Pancreas (tissue), 10 donors: ENCODE measurements at places on chromosomes 7 and 10. TPM values are rescaled to one million over a fixed set of nuclear protein-coding genes. Genes with fewer than 3 reads are reported as not detected.

Gene LBX1
- polyA plus RNA-seq, result not detected

Gene ABCB1
- 9.2 TPM for polyA plus RNA-seq

Gene SLC39A12
- not detected for polyA plus RNA-seq

Gene NRCAM
- polyA plus RNA-seq, result 31.2 TPM
